ENCODE measurements at places on chromosomes 2 and 18.

- no peak for DNase-seq
These were observed 26.4 kb downstream of the MYOM1 start for GRCh38 chr18:3193331-3193730.

DNA sequence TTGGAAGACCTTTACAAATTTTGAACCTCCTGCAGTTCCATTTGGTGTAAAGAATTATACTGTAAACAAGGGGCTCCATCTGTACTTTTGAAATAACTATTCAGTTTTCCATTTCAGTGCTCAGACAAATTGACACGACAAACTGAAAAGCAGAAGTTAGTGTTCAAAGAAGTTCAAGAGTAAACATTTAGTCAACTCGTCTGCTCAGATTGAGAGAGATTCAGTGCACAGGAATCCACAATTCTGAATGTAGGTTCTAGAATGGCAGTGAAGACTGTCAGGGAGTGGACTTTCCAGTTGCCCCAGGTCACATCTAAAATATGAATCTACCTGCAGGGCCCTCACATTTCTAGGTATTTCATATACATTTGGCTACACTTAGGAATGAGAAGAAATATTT is 322.3 kb upstream of the TCF4 start:
- no peak for DNase-seq

GRCh38 chr2:238254095-238254723 is 14.4 kb upstream of the HES6 start:
- no peak for DNase-seq

GRCh38 chr2:98866033-98866432 is 70.0 kb downstream of the CRACDL start:
- no peak for DNase-seq

DNA sequence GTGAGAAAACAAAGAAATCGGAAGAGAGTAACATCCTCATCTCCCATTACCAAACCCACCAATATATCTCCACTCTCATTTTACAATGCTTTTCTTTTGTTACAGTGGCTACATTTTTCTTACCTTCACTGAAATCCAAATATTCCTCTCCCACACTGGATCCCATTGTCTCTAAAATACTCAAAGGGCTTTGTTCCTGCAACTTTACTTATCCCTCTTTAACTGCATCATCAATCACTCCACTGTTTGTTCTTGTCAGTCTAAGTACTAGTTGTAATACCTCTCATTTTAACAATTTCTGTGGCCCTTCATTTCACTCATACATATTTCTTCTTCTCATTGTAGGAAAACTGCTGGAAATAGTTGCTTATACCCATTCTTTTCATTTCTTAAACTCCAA is 464.2 kb upstream of the PIK3C3 start:
- no peak for DNase-seq

DNA sequence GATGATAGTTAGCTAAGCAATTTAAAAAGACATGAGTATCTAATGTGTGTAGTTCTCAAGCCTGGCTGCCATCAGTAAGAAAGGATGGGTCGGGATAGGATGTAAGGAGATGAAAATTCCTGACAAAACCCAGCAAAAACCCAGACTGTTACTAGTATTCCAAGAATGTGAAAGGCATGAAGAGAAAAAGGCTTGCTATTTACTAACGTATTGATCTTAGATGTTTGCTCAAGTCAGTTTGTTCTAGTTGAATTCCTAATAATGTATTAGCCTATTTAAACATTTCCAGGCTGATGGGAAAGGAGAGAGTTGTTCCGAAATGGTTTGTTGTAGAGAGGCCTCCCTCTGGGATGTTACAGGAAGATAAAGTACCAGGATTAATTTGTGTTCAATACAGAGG is 88.2 kb downstream of the ZNF532 start:
- DNase-seq: no peak

GRCh38 chr2:165067643-165068486 is 112.5 kb upstream of the SLC38A11 start:
- DNase-seq: peak; percentile 67

DNA sequence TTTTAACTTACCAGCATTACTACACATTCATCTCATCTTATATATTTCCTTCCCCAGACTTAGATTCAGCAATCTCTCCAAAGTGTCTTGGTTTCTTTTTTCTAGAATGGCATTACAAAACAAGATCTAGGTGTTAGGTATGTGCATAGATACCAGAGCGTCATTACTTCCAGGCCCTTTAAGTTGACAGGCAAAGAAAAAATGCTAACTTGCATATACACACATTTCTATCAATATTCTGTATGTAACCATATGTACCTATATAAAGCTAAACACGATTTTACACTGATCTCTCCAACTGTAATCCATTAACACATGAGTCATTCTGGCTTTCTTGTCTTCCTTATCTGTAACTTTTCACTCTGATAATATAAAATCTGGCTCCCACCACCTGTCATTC is 503.8 kb upstream of the NRXN1 start:
- DNase-seq: no peak

DNA sequence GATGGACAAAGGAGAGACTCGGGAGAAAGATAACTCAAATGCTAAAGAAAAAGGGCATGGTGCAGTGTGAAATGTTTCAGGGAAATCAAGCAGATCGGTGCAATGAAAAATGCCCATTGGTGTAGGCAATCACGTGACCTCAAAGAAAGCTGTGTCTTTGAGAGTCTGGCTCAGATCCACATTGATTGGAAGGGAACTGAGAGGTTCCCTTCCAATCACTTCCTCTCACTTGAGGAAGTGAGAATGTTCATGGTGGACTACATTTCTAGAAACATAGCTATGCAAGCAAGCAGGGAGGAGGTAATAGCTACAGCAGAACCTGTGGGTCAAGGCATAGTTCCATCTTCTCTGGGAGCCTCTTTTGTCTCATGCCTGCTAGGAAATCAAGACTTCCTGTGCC is 187.4 kb downstream of the LPIN1 start:
- no peak for DNase-seq

DNA sequence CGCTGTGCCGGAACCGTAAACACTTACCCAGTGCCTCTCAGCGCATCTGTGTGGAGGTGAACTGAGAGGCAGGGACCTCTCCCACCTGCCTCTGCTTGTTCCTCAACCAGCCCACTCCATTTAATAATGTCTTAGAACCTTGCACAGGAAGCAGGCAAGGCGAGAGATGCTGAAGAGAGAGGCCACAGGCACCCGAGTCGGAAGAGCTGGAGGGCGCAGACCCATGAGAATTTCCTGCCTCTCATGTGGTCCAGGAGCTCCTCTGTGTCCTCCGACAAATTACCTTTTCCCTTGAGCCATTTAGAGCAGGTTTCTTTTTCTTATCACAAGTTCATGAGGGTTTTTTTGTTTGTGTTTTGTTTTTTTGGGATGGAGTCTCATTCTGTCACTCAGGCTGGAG is 4.9 kb upstream of the RFX8 start:
- DNase-seq: no peak

DNA sequence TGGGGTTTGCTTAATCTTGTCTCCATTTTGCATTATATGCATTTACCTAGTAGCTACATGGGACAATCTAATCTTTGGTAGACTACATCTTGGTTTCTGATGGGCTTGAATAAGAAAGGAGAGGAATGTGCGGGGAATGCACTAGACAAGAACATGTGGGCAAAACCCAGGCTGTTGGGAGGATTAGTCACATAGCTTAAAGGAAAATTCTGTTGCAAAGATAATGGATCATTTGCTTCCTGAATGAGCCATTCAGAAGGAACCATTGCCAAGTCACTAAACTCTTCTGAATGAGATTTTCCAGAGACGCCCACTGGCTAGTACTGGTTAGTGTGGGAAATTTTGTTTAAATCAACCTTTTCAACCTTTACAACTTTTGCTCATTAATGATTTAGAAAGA is 84.8 kb downstream of the OSBPL6 start:
- peak; percentile 99 for DNase-seq
